ENCODE measurements at places on chromosomes 5 and 9. TPM values are rescaled to one million over a fixed set of nuclear protein-coding genes. Genes with fewer than 3 reads are reported as not detected.
A peak's percentile ranks its signal among the peaks of the same experiment; 100 is the strongest.

STX17 gene
- 7.4 TPM for total RNA-seq

DNA sequence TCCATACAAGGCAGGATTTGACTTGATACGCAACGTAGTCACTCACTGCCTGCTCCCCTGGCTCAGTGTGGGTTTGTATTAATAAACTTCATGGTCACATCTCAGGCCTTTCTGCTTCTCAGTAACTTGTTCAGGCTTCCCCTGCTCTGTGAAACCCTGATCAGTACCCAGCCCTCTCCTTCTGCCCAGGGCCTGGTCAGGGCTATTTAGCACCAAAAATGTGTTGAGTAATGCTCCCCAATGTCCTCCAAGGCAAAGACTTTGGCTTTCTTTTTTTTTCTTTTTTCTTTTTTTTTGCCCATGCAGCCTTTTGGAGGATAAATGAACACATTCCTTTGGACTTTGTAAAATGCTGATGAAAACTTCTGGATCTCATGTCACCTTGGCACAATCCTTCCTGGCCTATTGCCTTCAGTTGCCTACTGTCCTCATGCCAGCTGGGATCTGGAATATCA, 399.2 kb upstream of the KLF4 start:
- no peak for DNase-seq

DNA sequence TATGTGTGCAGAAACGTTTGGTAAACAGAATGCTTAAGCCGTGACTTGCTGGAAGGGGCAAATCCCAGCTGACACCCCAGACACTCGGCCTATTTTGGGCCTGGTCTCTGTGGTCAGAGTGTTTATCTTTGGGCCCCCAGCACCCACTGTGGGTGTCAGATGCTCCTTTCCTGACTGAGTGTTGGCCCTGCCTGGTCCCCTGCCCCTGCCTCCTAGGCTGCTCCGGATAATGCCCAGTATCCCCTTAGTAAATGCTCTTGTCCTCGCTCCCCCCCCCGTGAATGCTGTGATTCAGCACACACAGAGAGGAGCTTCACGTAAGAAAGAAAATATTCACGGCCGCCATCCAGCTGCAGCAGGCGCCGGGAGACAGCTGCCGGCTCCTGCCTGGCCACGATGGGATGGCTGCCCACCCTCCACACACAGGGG, 11.3 kb upstream of the ANGPTL2 start:
- DNase-seq, result no peak

DNA sequence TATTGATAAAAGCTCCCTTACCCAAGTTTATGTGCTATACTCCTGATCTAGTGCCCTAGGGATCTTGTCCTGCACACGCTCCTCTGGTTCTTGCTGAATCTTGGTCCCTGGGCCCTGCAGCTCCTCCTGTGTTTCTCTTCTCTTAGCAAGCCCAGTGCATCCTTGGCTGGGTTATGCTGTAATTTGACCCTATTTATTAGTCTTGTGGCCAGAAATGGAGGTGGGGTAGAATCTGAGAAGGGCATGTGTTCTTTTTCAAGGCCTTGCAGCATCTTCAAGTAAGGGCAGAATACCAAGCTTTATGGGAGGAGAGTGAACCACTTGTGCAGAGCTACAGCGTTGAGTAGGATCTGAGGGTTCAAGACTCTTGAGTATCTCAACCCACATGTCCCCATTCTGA, 366.8 kb downstream of the FAM170A start:
- DNase-seq, result no peak

- DNase-seq, result no peak
Observed at GRCh38 chr5:56064984-56065383, 70.2 kb upstream of the IL6ST start.

DNA sequence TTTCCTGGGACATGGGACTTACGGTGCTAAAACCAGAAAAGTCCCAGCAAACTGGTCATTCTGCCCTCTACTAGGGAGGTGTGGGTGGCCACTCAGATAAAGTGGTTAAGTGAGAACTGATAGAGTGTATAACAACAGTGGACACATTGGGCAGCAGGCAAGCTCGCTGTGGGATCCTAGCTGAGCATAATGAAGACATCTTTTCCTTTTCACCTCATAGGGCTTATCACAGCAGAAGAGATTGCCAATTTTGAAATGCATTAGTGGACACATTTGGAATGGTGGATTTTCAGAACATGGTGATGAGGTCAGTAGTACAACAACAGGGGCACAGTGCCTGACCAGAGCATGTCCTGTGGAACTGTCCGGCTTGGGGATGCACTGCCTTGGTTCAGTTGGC, 477.1 kb upstream of the KIF2A start:
- DNase-seq, result no peak

DNA sequence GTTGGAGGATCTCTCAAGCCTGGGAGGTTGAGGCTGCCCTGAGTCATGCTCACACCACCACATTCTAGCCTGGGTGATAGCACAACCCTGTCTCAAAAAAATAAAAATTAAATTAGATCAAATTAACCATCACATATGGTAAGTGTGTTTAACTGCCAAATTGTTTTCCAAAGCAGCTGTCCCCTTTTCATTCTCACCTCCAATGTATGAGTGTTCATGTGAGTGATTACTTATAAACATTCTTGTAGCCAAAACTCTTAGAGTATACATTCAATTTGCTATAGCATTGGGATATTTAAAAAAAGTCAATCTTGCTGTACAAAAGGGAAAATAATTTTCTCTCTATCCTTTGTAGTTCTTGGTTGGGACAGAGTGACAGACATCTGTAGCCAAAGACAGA, 53.4 kb upstream of the SNAPC3 start:
- DNase-seq, result no peak

DNA sequence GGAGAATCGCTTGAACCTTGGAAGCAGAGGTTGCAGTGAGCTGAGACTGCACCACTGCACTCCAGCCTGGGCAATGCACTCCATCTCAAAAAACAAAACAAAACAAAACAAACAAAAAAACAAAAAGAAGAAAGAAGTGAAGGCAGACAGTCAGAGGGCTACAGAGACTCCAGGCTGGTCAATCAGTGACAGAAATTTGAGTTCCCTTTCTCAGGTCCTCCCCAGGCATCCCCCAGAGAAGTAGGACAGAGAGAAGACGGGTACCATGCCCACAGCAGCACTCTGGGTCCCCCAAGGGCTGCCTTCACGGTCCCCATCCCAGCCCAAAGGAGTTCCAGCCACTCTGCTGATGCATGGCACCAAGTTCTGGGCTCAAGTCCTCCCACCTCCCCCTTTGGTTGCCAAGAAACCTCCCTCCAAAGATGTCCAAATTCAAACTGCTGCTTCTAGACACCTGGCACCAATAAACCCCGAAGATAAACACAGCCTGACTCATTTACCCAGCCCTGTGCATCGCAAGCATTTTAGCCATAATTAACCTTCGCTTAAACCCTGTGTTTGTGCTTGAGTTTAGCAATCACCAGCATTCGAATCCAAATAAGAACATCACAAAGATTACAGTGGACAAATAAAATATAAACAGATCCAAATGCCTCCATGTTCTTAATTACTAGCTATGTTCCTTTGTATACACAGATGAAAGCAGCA, 24.0 kb downstream of the SEMA4D start:
- DNase-seq, result peak; percentile 25

DNA sequence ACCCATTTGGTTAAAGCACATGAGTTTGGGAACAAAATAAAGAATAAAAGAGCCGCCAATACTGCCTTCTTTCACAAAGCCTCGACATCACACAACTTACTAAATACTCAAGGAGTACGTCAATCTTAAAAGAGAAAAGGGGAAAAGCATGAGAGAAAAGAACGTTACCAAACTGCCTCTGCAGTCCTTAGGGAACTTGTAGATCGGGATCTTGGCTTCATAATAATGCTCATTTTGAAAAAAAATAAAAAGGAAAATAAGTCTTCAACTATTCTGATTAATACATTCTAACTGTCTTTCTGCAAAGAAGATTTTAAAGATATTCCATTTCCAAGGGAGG, 618.4 kb downstream of the PDE4D start:
- no peak for DNase-seq
